NCI-H2227 treated with DMSO at 0.1 percent for 48 hours (cell line): ENCODE measurements at places on chromosomes 12 and 14.

DNA sequence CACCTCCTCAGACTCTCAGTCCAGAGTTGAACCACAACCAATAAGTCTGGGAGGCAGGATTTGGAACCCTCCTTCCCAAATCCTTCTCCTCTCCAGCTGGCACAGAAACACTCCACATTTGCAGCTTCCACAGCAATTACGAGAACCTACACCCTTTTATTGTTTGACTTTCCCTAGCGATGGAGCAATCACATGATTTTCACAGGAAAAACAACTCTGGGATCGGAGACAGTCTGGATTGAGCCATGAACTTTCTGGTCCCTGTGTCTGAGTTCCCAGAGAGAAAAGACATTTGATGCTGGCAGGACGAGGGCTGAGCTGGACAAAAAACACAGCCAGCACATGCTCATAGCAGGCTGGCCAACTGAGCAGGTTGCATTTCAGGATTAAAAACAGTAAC, 49.0 kb upstream of the STON2 start:
- DNase-seq = no peak

GRCh38 chr14:88488897-88489296, 65.9 kb downstream of the PTPN21 start:
- no peak for DNase-seq

- DNase-seq = peak; percentile 12
Observed at GRCh38 chr12:32051511-32052211, 55.0 kb upstream of the BICD1 start.

DNA sequence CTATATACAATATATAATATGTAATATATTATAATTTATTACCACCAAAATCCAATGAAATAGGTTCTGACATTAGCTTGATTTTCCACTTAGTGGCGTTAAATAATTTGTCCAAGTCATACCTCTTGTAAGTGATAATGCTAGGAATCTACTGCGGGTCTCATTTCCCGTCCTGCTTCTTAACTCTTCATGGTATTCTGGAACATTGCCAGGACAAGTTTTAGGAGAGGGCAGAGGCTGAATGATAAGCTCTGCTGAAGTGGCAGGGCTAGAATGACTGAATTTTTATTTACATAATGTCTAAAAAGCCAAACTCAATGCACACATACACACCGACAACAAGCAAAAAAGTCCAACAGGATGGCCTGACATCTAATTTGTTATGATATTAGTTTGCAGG, 70.4 kb upstream of the PTPRQ start:
- DNase-seq = no peak

DNA sequence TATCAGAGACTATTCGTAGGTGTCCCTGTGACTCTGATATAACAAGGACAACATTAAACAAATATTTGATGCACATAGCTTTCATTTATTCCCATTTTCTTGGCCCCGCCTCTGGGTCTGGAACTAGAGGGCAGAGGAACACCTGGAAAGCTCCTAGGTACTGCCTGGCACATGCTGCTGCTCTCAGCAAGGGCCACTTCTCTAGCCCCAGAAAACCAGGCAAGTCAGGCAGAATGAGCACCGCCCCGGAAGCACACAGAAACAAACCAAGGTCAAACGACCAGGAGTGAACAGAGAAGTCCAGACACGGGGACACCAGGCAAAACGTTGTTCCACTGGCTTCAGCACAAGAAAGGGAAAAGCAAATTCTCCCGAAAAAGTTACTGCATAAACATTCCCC, 76.1 kb downstream of the TTC7B start:
- no peak for DNase-seq

GRCh38 chr14:99716091-99716849, 32.2 kb downstream of the CYP46A1 start:
- DNase-seq = no peak

- DNase-seq = peak; percentile 44
Observed at GRCh38 chr12:75977952-75978671, 53.5 kb downstream of the PHLDA1 start.
